HFF-Myc (cell line): ENCODE measurements at places on chromosomes 7 and 10.

DNA sequence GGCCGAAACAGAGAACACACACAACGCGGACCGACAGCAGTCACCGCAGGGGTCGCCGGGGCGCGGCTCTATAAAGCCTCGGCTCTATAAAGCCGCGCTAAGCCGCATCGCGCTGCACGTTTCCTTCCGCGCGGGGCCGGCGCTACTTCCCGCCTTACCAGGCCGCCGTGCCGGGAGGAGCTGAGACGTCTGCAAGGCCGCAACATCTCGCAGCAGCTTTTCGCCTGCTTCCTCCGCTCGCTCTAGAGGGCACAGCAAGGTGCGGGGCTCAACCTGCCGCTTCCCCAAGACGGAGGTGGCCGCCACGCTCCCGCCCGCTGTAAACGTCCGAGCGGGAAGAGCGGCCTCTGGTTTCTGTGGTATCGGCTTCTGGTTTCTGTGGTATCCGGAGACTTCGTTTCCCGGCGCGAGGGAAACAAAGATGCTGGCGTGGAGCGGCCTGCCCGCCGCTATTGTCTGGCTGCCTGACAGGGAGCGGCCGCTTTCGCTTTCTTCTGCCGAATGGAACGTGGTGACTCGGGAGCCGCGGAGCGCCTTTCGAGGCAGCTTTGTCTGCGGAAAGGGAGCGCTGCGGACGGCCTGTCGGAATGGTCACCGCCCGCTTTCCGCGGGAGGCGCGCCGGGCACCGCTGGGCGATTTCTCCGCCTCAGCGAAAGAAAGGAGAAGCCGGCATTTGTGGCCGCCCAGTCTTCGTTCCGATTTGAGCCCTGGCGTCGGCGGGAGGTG, 91.8 kb downstream of the SPAG6 start:
- no peak for DNase-seq

GRCh38 chr10:130994845-130995244, 316.7 kb downstream of the TCERG1L start:
- DNase-seq = no peak

GRCh38 chr7:127922656-127923055, 108.6 kb downstream of the LRRC4 start:
- no peak for DNase-seq

GRCh38 chr7:47796347-47796746, 151.9 kb downstream of the PKD1L1 start:
- no peak for DNase-seq

DNA sequence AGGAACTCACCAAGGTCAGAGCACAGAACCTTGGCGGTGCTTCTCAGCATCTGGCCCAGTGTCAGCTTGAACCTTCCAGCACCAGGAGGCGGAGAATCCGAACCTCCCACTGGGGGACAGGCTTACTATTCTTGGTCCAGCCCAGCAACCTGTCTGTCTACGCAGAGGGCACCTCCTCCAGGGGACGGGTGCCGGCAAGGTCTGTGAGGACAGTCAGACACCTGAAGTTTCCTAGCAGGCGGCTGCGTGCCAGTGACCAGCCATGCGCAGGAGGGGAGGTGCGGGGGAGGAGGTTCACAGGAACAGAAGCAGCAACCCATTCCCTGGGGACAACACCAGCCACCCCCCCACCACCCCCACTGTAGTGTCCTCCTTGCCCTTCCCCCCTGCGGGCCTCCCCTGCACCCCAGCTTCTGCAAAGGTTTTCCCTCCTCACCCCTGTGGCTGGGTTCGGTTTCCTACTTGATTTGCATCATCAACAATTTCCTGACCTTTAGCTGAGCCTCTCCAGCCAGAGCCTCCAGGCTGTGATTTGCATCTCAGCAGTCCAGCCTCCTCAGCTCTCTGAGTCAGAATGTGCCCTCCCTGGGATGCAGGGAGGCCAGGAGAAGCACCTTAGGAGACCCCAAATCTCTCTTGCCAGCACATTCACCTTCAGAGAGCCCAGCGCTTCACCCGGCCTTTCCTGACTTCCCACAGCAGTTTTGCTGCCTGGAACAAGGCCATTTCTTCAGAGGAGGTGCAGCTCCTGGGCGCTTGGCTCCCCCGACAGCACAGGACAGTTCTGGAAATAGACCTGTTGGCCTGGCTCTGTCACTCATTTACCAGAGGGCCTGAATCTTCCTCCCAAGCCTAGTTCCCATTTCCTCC, 107.5 kb upstream of the NPS start:
- DNase-seq = no peak

DNA sequence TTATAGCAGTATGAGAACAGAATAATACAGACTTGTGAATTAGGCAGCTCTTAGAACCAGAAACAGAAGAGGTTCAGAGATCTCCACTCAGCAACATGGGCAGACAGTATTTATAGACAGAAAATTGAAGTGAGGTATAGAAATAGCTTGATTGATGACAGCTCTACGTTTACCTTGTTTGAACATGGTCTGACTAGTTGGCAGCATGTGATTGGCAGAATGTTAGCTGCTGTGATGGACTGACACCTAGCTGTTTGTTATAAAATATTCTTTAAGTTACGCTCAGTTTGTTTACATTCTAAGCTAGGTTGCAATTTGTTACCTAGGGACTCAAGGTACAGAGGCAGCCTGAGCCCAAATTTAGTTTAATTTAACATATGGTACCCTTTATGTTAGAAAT, 73.7 kb upstream of the TMEM229A start:
- no peak for DNase-seq

DNA sequence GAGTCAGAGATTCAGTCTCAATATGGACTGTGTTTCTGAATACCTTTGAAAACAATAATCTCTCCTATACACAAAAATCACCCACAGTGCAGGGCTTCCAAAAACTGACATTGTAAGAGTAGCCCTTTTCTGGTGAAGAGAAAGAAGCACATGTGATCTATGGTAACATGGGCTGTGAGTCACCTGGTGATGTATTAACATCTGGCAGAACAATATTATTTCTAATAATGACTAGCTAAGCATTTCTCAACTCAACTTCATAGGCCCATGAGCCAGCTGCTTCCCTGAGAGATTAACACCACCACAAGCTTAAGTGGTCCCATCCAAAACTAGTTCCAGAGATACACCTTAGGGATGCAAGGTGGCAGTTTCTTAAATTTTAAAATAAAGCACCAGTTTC, 331.0 kb upstream of the NRP1 start:
- DNase-seq = no peak

DNA sequence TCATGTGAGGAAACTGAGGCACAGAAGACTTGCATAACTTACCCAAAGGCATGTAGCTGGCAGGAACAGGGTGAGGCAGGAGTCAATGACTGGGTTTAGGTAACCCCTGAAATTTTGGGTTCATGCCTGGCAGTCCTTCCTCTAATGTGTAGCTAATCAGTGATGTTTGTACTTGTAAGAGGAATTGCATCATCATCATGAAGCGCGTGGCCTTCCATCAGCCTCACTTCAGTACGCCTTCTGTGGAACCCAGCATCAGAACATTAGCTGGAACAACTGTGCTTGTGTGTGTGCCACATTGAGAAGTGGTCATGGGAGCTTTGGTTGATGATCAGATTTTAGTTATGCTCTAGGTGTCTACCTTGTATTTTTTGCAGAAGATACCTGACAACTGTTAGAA, 18.2 kb upstream of the STMP1 start:
- no peak for DNase-seq

DNA sequence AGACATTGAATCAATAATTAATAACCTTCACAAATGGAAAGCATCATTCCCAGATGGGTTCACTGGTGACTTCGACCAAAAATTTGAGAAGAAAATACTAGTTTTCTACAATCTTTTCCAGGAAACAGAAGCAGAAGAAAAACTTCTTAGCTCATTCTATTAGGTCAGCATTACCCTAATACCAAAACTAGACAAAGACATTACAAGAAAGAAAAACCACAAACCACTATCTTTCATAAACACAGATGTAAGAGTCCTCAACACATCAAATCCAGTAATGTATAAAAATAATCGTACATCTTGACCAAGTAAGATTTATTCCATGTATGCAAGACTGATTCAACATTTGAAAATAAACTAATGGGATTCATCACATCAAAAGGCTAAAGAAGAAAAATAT, 64.0 kb upstream of the CDK1 start:
- no peak for DNase-seq

GRCh38 chr7:80475383-80475782, 36.5 kb downstream of the GNAT3 start:
- no peak for DNase-seq

- DNase-seq = no peak
Measured at GRCh38 chr10:131814567-131815265, 86.1 kb upstream of the PPP2R2D start.

- DNase-seq = no peak
Measured at GRCh38 chr10:129845111-129845753, 118.8 kb downstream of the EBF3 start.
